Activated T-helper 17 cell treated with anti-CD3 and anti-CD28 coated beads, Interleukin-2, amount 50 U/mL, for 72 hours (primary cell): ENCODE measurements at places on chromosomes 13 and 19.
A peak's percentile ranks its signal among the peaks of the same experiment; 100 is the strongest.

- H3K4me3 ChIP-seq, result no peak overlapping the region
- H3K4me1 ChIP-seq, result peaks cover 8% of the 10 kb centered on the region
- H3K27me3 ChIP-seq, result peaks cover 32% of the 10 kb centered on the region
- ATAC-seq, result no peak
Observed at GRCh38 chr13:57635541-57636085, 4.1 kb downstream of the PCDH17 start.

DNA sequence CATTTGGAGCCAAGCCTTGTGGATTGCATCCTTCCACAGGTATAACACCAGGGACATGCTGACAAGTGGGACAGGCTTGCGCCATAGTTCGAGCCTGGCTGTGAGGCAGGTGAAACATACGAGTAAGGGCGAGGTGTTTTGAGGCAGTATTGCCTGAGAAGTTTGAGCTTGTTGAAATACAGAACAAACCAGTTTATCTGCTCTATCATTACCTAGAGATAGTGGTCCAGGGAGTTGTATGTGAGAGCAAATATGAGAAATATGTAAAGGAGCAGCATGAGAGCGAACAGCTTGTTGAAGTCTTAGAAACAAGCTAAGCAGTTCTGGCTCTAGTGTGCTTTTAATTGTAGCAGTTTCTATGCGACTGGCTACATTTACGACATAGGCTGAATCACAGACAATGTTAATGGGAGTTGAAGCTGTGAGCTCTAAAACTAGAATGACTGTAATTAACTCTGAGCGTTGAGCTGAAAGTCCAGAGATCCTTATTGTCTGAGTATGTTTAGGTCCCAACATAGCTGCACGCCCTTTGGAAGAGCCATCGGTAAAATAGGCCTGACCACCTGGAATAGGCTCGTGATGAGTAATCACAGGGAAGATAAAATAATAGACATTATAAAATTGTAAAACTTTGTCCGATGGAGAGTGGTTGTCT is 8.2 kb downstream of the ZNF439 start:
- no peaks in the 10 kb centered on the region for H3K27me3 ChIP-seq
- no peak overlapping the region for H3K27ac ChIP-seq

- peaks cover 33% of the 10 kb centered on the region for H3K36me3 ChIP-seq
- peak overlapping the region; percentile 80 for H3K27ac ChIP-seq
- H3K27me3 ChIP-seq, result peaks cover 4% of the 10 kb centered on the region
Observed at GRCh38 chr19:38394488-38394887, 6.0 kb downstream of the SPRED3 start.

DNA sequence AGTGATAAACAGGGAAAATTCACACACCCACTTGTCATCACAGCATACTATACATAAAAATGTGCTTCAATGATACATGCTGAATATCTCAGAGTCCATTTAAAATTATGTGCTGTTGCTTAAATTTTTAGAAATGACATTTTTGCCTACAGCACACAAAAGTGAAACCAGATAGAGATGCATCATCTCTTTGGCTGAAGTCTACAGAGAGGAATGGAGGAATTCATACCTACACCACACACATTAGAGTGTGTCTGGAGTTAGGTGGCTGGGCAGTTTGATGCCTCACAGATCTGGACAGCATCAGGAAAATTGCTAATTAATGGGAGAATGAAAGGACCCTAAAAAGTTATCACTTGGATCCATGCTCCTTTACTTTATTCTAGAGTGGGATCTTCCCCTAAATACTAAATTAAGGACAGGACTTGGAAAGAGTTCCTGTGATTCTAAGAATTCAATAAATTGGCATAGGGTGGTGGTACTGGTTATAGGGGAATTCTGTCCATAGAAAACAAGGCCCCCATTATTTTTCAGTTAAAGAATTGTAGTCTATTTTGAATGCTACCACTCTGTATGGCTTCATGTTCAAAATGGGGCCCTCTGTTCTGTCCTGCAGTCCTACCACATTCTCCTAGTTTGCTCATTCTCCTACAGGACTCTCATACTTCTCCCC is 41.3 kb downstream of the RCBTB2 start:
- peaks cover 5% of the 10 kb centered on the region for H3K36me3 ChIP-seq
- no peak overlapping the region for H3K4me3 ChIP-seq
- ATAC-seq, result peak; percentile 54
- H3K27ac ChIP-seq, result no peak overlapping the region

DNA sequence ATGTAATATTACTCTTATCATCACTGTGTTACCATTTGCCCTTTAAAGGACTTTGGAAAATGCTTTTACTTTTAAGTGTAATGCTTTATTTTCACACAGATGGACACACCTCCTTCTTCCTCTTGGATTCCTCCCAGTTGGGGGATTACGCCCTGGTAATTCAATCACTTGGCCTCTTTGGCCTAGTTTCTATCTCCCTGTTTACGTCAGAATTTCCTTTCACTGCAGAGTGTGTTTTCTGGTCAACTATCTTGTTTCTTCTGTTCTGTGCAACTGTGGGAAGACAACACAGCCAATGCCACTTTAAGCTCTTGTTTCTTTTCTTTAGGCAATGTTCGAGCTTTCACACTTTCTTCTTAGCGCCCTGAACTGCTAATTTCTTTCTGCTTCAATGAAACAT is 257.3 kb upstream of the MAB21L1 start:
- H3K36me3 ChIP-seq, result no peaks in the 10 kb centered on the region
- peaks cover 4% of the 10 kb centered on the region for H3K27me3 ChIP-seq
- H3K27ac ChIP-seq, result no peak overlapping the region
- H3K4me3 ChIP-seq, result no peak overlapping the region
- no peak for ATAC-seq

DNA sequence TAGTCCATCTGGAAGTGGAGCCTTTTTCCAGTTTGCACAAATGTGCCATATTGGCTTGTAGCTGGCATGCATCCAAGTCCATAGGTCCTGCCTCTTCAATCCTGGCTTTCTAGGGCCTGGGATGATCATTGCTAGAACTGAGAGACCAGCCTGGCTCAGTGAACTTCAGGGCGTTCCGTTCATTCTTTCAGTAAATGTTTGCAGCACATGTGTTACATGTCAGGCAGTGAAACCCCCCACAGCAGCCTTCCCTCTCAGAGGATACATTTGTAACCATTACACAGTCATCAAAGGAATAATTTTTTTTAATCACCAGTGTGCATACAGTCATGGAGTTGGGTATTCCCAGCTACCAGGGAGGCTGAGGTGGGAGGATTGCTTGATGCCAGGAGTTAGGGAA is 9.7 kb downstream of the FUT2 start:
- peaks cover 13% of the 10 kb centered on the region for H3K36me3 ChIP-seq
- no peaks in the 10 kb centered on the region for H3K27me3 ChIP-seq
- H3K4me1 ChIP-seq, result no peaks in the 10 kb centered on the region
- ATAC-seq, result no peak
- H3K4me3 ChIP-seq, result no peak overlapping the region
- H3K27ac ChIP-seq, result no peak overlapping the region

- no peaks in the 10 kb centered on the region for H3K36me3 ChIP-seq
- ATAC-seq, result no peak
- no peaks in the 10 kb centered on the region for H3K4me1 ChIP-seq
- H3K27ac ChIP-seq, result no peak overlapping the region
- H3K4me3 ChIP-seq, result no peak overlapping the region
Observed at GRCh38 chr19:30473334-30473867, 101.2 kb downstream of the ZNF536 start.

DNA sequence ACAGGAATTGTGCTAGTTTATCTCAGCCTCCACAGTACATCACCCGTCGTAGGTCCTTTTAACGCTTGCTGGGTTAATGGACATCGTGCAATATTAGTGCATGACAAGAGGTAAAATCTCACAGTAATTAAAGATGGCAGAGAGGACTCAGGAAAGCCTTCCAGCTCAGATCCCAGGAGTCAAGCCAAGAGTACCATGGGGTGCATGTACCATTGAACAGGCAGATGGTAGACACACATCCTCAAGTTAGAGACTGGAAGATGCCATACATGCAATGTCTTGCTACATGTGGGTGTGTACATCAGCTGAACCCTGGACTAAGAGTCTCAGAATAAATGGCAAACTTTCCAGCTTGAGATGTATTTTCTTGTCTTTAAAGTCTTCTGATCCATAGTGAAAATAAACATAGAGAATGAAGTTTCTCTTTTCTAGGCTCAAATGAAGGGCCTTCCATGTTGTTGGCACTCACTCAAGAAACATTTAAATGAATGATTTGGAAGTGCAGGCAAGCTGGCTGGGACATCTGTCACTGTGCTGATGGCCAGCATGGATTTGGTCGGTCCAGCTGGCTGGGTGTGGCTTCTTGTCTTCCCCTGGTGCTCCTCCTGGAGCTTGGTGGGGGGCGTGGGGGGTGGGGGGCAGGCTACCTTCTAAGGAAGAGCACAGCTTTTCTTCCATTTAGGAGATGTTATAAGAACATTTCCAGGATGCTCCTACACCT is 290.9 kb upstream of the MAB21L1 start:
- peaks cover 3% of the 10 kb centered on the region for H3K27me3 ChIP-seq
- no peak for ATAC-seq
- H3K4me1 ChIP-seq, result no peaks in the 10 kb centered on the region
- no peak overlapping the region for H3K27ac ChIP-seq
- no peaks in the 10 kb centered on the region for H3K36me3 ChIP-seq

GRCh38 chr13:46192412-46192811 is 10.4 kb upstream of the LCP1 start:
- no peaks in the 10 kb centered on the region for H3K36me3 ChIP-seq
- no peak overlapping the region for H3K4me3 ChIP-seq
- no peak for ATAC-seq
- H3K4me1 ChIP-seq, result peaks cover 8% of the 10 kb centered on the region

DNA sequence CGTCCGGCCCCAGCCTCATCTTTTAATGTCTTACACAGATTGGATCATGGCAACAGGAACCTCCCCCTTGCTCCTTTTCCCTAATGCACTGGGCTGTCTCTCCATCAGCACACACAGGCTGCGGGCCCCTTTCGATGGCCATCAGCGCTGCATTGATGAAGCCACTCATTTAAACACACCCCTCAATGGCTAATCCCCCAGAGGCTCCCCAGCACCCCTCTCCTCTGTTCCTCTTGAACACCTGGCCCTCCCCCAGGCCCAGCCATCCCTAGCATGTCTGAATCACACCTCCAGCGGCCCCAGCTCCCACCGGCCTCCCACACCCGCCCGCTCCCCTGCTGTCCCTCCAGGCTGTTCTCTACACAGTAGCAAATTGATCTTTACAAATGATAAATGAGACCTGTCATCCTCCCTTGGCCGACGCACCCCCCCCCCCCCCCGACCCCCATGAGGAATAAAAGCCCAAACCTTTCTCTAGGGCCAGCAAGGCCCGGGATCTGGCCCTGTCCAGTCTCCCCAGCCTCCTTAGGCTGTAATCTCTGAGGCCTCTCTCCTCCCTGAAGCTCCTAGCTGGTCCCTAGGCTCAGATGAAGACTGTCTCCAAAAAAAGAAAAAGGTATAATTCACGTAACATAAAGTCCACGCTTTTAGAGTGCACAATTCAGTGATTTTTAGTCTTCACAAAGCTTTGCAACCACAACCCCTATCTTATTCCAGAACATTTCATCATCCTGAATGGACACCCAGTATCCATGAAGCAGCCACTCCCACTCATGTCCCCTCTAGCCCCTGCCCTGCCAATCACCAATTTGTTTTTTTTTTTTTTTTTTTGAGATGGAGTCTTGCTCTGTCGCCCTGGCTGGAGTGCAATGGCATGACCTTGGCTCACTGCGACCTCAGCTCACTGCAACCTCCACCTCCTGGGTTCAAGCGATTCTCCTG is 7.4 kb downstream of the RPL28 start:
- no peak for ATAC-seq
- peaks cover 13% of the 10 kb centered on the region for H3K4me1 ChIP-seq
- no peak overlapping the region for H3K4me3 ChIP-seq

DNA sequence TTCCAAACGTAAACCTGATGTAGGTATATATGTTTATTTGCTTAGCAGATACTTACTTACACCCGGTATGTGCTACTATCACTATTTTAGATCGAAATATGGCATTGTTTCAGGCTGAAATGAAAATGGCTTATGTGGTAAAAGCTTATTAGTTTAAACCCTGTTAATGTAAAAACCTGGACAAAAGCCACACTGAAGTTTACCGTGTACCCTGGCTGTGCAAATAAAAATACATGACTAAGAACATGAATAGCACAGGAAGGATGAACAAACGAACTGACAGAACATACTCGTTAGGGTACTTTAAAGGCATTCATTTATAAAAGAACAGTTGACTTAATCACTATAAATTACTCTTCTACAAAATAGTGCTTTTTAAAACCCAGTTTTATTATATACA is 6.6 kb downstream of the CLDN10 start:
- H3K4me3 ChIP-seq, result no peak overlapping the region
- ATAC-seq, result no peak
- no peak overlapping the region for H3K27ac ChIP-seq
- no peaks in the 10 kb centered on the region for H3K4me1 ChIP-seq
- H3K27me3 ChIP-seq, result peaks cover 36% of the 10 kb centered on the region

- no peaks in the 10 kb centered on the region for H3K36me3 ChIP-seq
- peak; percentile 31 for ATAC-seq
- H3K4me1 ChIP-seq, result no peaks in the 10 kb centered on the region
- peaks cover 29% of the 10 kb centered on the region for H3K27me3 ChIP-seq
Observed at GRCh38 chr13:95644601-95645052, at the start of gene DZIP1. DZIP1 (minus strand) TSS chr13:95644706; CDS start chr13:95642029, 2,677 bp downstream.

DNA sequence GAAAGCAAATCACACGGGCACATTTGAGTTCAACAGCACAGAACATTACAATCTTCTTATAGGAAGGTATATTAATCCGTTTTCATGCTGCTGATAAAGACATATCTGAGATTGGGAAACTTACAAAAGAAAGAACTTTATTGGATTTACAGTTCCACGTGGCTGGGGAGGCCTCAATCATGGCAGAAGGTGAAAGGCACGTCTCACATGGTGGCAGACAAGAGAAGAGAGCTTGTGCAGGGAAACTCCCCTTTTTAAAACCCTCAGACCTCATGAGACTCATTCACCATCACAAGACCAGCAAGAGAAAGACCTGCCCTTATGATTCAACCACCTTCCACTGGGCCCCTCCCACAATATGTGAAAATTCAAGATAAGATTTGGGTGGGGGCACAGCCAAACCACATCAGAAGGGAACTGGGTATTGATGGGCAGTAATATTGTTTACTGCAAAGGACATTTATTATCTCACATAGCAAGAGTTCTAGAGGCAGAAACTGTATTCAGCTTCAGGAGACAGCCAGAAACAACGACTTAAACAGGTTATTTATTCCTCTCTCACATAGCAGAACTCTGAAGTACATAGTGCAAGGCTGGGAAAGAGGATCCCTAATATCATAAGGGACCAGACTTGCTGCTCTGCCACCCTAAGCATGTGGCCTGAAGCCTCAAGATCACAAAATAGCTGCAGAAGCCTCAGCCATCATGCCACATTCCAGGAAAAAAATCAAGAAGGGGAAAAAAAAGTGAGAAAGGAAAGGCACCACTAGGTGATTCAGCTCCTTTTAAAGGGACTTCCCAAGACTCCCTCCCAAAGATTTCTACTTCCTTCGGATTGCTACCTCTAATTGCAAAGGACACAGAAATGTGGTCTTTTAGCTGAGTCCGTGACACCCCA is 23.1 kb downstream of the FXYD5 start:
- H3K27me3 ChIP-seq, result no peaks in the 10 kb centered on the region
- no peak overlapping the region for H3K4me3 ChIP-seq
- peak overlapping the region; percentile 20 for H3K27ac ChIP-seq
- H3K36me3 ChIP-seq, result no peaks in the 10 kb centered on the region
- ATAC-seq, result peak; percentile 51

GRCh38 chr13:38743466-38743865 is 56.6 kb downstream of the FREM2 start:
- H3K27me3 ChIP-seq, result peaks cover 5% of the 10 kb centered on the region
- no peak for ATAC-seq
- no peak overlapping the region for H3K4me3 ChIP-seq

- H3K4me3 ChIP-seq, result no peak overlapping the region
- H3K36me3 ChIP-seq, result no peaks in the 10 kb centered on the region
- no peak for ATAC-seq
- no peaks in the 10 kb centered on the region for H3K4me1 ChIP-seq
Observed at GRCh38 chr13:25112695-25113255, 16.8 kb downstream of the PABPC3 start.
